ENCODE measurements at places on chromosomes 4 and X. TPM values are rescaled to one million over a fixed set of nuclear protein-coding genes. Genes with fewer than 3 reads are reported as not detected.

DNA sequence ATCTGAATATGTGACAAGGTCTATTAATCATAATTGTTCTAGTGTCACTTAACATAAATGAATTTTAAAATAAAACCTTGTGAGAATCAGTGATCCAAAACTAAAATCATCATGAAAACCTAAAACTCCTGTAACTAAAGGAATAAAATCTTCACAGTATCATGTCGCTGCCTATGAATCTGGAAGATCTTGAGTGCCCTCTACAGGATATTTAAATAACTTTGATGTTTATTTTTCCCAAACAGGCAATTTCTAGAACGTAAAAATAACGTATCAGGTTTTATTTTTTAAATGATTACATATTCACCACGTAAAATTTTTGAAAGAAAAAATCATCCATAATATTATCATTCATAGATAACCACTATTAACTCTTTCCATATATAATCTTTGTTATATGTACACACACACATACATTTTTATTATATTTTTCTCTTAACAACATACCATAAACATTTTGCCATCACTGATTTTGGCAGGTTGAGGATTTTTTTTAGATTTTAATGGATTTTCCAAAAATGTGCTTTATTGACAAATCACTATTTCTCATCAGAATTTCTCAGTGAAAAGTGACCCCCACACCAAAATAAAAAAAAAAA lies 79.6 kb downstream of the COMMD8 start:
- H3K4me1 ChIP-seq, result no peaks in the 10 kb centered on the region
- DNase-seq, result no peak
- H3K27ac ChIP-seq, result no peak overlapping the region
- peaks cover 2% of the 10 kb centered on the region for H3K27me3 ChIP-seq
- no peaks in the 10 kb centered on the region for H3K36me3 ChIP-seq

DNA sequence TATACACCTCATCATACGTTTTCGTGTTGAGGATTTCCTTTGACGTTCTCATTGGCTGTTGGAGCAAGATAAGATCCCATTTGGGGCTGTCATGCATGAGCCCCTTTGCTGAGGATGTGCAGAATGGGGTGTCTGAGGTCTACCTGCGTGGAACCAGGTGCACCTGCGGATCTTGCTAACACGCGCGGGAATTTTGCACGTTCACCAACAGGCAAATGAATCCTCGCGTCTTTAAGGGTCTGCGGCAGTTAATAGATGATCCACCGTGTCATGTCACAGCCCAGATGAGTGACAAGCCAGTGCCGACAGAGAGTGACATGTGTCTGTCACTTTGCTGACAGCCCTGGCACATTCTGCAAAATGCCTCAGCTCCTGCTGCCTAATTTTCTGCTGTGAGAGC lies 56.3 kb upstream of the SHOX start:
- H3K27ac ChIP-seq, result no peak overlapping the region
- no peaks in the 10 kb centered on the region for H3K4me1 ChIP-seq
- no peak overlapping the region for H3K4me3 ChIP-seq
- no peaks in the 10 kb centered on the region for H3K27me3 ChIP-seq
- H3K36me3 ChIP-seq, result no peaks in the 10 kb centered on the region
- DNase-seq, result no peak

DNA sequence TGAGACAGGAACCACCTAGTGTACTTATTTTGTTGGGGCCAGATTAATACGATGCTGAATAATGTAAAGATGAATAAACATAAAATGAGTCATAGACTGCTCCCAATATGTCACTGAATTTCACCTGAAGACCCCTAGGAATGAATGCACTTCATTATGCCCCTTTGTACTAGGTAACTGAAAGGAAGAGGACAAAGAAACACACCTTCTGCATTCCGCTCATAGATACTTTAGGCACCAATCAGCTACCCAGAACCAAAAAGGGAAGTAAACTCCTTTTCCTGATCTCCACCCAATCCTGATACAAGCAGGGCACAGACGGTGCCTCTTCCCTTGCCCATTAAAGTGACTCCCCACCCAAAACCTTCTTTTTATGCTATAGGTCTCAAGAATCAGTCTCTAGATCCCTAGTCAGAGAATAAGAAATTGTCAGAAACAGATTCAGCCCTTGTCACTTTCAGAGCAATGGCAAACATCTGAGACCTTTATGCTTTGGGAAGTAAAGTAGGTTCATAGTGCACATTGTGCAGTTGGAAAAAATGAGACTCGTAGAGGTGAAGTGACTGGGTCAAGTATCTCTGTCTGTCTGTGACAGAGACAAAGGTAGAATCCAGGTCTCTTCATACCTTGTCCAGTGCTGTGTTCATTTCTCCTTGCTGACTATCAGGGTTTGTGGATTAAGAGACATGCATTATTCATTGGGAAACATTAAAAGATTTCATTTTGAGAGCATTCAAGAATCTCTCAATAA lies 2.3 kb downstream of the GPR174 start:
- no peak for DNase-seq
- peaks cover 9% of the 10 kb centered on the region for H3K36me3 ChIP-seq
- peaks cover 53% of the 10 kb centered on the region for H3K4me1 ChIP-seq
- peak overlapping the region; percentile 99 for H3K4me3 ChIP-seq

- no peak overlapping the region for H3K4me3 ChIP-seq
- H3K36me3 ChIP-seq, result no peaks in the 10 kb centered on the region
- H3K27ac ChIP-seq, result no peak overlapping the region
- no peak for DNase-seq
- H3K27me3 ChIP-seq, result peaks cover 3% of the 10 kb centered on the region
These were observed 760.2 kb downstream of the RAB28 start for GRCh38 chr4:12723849-12724447.

GRCh38 chrX:153598541-153599191 lies at the start of gene CCNQ:
Gene CCNQ (minus strand): TSS chrX:153599139. CDS start chrX:153599073, 66 bp downstream.
- H3K27me3 ChIP-seq, result peaks cover 1% of the 10 kb centered on the region
- H3K36me3 ChIP-seq, result peaks cover 9% of the 10 kb centered on the region
- H3K4me1 ChIP-seq, result peaks cover 30% of the 10 kb centered on the region
- peak within 1 kb of the TSS; percentile 71 for H3K27ac ChIP-seq
- H3K4me3 ChIP-seq, result peak within 1 kb of the TSS; percentile 92

- peaks cover 12% of the 10 kb centered on the region for H3K27me3 ChIP-seq
- H3K4me3 ChIP-seq, result no peak overlapping the region
- no peak for DNase-seq
- no peaks in the 10 kb centered on the region for H3K4me1 ChIP-seq
These were observed 30.3 kb downstream of the CCNG2 start for GRCh38 chr4:77187322-77187721.

GRCh38 chrX:10569946-10570345 lies 50.4 kb downstream of the MID1 start:
- no peak for DNase-seq
- no peaks in the 10 kb centered on the region for H3K4me1 ChIP-seq

DNA sequence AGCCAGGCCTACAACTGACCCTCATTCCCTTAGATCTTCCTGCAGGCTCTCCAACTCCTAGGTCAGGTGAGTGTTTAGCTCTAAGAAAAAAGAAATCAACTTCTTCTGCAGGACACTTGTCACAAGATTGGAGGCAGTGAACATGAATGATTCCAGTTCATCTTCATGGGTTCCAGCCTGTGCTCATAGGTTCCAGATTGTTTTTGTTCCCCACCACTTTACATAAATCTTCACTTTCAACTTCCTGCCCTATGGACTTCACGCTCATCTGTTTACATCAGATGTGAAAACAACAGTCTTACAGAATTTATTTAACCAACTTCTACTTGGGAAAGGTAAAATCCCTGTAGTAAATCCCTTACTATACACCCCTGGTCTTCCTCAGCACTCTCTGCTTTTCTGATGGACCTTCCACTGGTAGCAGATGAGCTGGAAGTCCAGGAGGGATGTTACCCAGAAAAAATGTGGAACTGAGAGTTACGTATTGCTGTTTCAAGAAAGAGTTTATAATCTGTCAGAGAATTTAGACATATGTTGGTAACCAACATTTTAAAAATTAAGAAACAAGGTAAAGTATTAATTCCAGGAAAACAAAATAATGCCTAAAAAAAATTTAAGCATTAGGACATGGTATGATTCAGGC lies 62.4 kb downstream of the ANAPC10 start:
- H3K27me3 ChIP-seq, result no peaks in the 10 kb centered on the region
- no peak for DNase-seq
- no peak overlapping the region for H3K4me3 ChIP-seq

GRCh38 chr4:154497889-154498288 lies 6.3 kb upstream of the DCHS2 start:
- H3K36me3 ChIP-seq, result no peaks in the 10 kb centered on the region
- no peaks in the 10 kb centered on the region for H3K4me1 ChIP-seq
- DNase-seq, result no peak
- no peak overlapping the region for H3K4me3 ChIP-seq
- H3K27ac ChIP-seq, result no peak overlapping the region

DNA sequence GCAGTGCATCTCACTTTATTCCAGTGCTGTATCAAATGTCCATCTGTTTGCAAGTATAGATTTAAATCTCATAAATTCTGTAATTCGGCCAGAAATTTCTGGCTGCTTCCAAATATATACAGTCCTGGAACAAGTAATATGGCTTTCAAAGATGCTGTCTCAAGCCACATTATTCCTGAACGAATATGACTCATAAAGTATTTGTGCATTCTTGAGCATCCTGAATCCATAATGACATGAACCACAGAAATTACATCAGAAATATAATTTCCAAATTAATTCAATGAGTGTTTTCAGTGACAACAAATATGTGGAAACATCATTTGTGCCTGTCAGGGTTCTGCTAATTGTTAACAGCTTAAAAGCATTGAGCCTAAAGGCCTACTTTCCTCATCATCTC lies 140.9 kb upstream of the HPGD start:
- H3K27me3 ChIP-seq, result no peaks in the 10 kb centered on the region
- H3K4me3 ChIP-seq, result no peak overlapping the region
- no peaks in the 10 kb centered on the region for H3K36me3 ChIP-seq
- no peak for DNase-seq
- no peak overlapping the region for H3K27ac ChIP-seq

The TRPC5OS gene
- total RNA-seq, result not detected

The STPG2 gene
- total RNA-seq, result not detected

The EXOC1L gene
- total RNA-seq, result not detected

Data from activated T-helper 1 cell treated with anti-CD3 and anti-CD28 coated beads, Interleukin-12 subunit alpha, Interleukin-12 subunit beta, Interleukin-2, Interleukin-4 antibody, amounts not matched to agents 30 ng/mL and 10 ng/mL and 1 ng/mL, durations not matched to agents 14 hours and 24 hours and 36 hours (primary cell).